ENCODE measurements at places on chromosomes 7 and 10.

- no peak for DNase-seq
Measured at GRCh38 chr7:116842371-116842770, 20.0 kb upstream of the CAPZA2 start.

- DNase-seq = no peak
Measured at GRCh38 chr7:26188206-26188956, 12.2 kb downstream of the HNRNPA2B1 start.

DNA sequence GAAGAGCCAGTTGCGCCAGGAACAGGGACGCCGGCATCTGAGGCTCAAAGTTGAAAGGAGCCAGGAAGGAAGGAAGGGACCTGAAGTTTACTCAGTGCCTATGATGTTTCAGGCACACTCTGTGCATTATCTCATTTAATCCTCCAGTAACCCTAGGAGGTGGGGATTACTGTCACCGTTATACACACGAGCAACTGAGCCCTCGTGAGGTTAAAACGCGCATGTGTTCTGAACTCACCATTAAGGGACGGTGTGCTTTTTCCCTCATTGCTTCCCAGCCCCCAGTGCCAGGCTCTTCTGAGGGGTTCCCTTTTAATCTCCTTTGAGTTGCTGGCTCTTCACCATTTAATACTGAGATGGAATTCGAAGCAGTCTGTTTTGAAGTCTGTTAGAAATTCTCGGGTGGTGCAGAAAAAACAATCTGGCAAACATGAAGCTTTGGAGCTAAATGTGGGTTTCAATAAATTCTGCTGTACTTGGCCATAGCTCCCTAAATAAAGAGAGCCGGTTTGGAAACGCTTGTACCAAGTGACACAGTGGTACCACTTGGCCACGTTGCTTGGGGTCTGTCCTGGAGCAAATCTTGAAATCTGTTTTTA is 102.2 kb downstream of the TAX1BP1 start:
- DNase-seq = no peak

- DNase-seq = no peak
Measured at GRCh38 chr7:86929293-86930109, 130.0 kb downstream of the ELAPOR2 start.

- DNase-seq = no peak
Measured at GRCh38 chr7:37348982-37349381, 99.7 kb downstream of the ELMO1 start.

- DNase-seq = no peak
Measured at GRCh38 chr10:26746061-26746460, 48.6 kb downstream of the PDSS1 start.

DNA sequence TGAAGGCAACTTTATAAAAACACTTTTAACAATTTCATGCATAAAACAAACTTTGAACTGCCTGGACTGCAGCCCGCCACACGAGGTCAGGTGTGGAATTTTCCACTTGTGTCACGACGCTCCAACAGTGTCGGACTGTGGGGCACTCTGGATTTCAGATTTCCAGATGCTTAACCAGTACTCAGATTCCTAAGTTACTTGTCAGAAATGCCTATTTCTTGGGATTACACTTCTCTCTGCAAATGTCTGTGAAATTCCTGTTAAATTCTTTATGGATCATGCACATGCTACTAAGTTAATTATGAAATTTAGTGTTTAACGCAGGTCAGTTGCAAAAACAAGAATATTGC is 473 bp upstream of the GPER1 start:
- DNase-seq = no peak

DNA sequence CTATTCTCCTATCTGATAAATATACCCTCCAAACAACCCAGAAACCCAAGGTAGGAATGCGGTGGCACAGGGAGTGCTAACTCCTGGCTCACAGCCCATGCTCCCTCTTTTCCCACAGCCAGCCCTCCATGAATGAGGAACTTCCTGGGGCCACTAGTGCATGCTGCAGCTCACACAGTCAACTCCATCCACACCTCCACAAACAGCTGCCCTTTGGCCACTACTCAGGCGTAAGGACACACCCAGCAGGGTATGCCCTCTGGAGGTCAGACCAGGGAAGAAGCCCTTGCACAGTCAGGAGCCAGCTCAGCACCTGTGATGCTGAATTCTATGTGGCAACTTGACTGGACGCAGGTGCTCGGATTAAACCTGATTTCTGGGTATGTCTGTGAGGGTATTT is 85.2 kb upstream of the PIK3CG start:
- no peak for DNase-seq

GRCh38 chr7:3548815-3549214 is 247.8 kb downstream of the SDK1 start:
- DNase-seq = no peak

GRCh38 chr7:101156866-101157589 is 2.8 kb downstream of the AP1S1 start:
- DNase-seq = no peak

DNA sequence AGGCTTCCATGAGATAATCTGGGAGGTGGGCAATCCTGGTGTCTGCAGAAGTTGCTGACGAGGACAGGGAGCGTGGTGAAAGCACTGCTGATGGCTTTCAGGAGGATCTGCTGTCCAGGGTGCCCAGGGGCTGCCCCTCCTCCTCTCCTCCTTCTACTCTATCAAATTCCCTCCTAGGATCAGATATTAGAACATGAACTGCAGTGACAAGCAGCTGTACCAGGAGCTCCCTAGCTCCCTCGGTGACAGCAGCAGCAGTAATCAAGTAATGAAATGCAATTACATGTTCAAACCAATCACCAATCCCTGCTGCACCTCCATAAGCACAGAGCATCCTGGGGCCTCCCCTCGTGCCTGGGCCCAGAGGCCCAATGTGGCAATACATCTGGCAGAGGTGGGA is 46.9 kb downstream of the GRID1 start:
- no peak for DNase-seq

DNA sequence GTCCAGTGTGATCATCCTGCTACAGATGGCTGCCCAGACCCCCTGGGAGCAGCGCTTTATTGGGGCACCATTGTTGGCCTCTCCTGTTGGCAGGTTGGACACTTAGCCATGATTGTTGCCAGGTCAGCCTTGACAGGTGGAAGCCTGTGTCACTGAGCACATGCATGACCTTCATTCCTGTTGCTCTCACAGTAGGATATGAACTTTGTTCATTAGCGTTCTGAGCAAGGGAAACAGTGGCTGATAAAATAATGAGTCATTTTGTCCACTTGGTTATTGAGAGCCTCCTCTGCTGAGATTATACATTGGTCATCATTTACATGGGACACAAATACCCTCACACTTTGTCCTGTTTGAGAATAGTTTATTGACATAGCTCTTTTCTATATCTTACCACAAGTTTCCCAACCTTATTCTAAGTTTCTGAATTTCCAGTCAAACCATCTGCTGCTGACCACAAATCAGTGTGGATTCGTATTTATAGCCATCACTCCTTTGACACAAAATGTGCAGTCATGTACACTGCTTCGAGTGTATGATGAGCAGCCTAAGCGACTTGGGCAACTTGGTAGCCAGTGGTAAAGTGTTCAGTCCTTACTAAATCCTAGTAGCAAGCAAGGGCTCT is 102.6 kb downstream of the TPST1 start:
- DNase-seq = no peak

GRCh38 chr10:49598164-49598856 is 11.8 kb upstream of the SLC18A3 start:
- no peak for DNase-seq

DNA sequence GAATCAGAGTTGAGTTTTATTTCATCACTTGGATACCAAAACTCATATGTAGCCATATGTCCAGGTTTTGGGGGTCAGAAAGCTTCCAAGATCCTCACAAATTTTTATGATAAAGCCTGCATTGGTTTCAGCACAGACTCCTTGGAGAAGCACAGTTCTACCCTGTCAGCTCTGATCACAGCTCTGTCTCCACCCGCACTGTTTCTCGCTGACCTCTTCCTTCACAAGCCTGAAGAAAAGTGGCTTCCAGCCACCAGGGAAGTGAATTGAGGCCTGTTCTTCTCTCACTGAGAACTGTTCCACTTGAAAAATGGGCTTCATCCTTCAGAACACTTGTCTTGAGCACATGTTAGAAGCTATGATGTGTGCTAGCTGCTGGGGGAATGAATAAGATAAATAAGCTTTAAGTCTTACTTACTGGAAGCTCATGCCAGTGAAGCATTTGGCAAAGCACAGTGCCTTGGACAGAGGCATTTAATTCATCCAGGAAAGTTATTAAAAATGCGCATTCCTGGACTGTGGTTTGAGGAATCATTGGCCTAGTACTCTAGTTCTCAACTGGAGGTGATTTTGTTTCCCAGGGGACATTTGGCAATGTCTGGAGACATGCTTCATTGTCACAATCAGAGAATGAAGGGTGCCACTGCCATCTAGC is 133.6 kb downstream of the BMPER start:
- DNase-seq = no peak

DNA sequence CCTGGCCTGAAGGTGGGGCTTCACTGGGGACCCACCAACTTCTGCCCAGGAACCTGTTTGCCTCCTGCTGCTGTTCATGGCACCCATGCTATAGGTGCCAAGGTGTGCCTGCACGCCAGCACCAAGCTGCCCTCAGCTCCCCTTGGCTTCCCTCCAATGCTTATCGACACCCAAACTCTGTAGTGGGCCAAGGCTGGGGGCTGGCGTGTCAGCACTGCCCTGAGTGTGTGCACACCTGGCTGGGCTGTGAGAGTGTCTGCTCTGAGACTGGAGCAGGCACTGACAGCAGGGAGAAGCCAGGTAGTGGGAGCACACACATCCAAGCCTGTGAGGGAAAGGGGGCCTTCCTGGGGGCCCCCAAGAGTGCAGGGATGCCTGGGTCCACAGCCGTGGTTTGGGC is 43.1 kb upstream of the TUBB8 start:
- DNase-seq = no peak

GRCh38 chr10:55287346-55287745 is 486.3 kb upstream of the PCDH15 start:
- DNase-seq = no peak

- no peak for DNase-seq
Measured at GRCh38 chr7:151494298-151495284, 25.1 kb downstream of the RHEB start.

- peak; percentile 28 for DNase-seq
Measured at GRCh38 chr10:62815381-62816075, 638 bp downstream of the EGR2 start.

- no peak for DNase-seq
Measured at GRCh38 chr10:2772816-2773631, 294.3 kb upstream of the PFKP start.

GRCh38 chr7:46480619-46481018 is 559.5 kb upstream of the IGFBP3 start:
- no peak for DNase-seq

- peak; percentile 74 for DNase-seq
Measured at GRCh38 chr10:21364196-21365114, 161.0 kb downstream of the SKIDA1 start.

Data from muscle of back (tissue), 13 donors.